Ovary (tissue), 10 donors: ENCODE measurements at places on chromosomes 5 and 9. TPM values are rescaled to one million over a fixed set of nuclear protein-coding genes. Genes with fewer than 3 reads are reported as not detected.

Gene SPATA9
- total RNA-seq: 0.60 TPM

DNA sequence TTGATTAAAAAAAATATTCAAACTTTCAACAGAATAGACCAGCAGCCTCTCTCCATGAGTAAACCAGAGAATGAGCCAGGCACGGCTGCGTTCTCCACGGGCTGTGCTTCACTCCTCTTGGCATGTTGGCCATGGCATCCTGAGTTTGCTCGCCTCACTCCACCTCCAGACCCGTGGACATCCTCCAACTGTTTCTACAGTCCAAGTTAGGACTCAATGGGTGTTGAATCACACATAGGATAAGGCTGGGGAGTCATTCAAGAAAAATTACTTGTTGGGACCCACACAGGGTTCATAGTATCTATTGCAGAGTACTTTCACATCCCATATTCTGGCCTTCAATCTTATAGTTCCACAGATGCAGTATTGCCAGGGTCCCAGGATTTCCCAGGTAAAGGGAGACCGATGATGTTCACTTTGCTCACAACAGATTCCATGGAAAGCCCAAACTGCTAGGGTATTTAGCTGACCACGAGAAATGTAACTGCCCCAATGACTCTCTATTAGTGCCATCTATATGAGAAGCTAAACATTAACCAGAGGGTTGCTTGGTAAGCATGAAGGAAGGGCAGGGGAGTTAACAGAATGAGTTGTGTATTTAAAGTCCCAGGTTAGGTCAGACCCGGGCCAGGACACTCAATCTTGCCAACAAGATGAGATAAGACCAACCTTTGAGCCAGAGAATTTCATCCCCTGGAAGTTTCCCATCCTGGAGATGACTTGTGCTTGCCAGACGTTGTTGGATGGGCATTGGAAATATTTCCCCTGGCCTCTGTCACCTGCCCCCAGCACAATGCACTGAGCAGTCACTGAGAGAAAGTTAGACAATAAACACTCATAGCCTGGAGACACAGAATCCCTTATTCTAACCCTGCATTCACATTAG, 19.7 kb upstream of the GDA start:
- H3K27me3 ChIP-seq: no peaks in the 10 kb centered on the region
- H3K27ac ChIP-seq: no peak overlapping the region
- H3K4me1 ChIP-seq: no peaks in the 10 kb centered on the region
- no peak for DNase-seq
- H3K36me3 ChIP-seq: no peaks in the 10 kb centered on the region
- H3K4me3 ChIP-seq: no peak overlapping the region

DNA sequence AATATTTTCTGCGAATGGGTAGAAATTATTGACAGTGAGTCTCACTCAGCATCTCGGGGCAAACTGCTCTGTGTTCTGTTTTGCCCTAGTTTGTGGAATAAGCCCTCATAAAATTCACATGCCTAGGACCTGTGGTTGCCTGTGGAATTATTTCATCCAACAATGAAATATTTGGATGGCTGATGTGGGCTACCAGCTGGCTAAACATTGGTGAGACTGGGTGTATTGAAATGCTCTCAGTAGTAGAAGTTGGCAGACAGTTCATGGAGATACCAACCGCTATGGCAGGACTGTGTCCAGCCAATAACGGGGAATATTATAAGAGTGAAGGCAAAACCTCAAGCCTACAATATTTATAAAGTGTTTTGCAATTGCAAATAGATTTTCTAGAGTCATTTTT, 344.1 kb upstream of the RPS23 start:
- no peak for DNase-seq
- no peaks in the 10 kb centered on the region for H3K36me3 ChIP-seq
- H3K4me1 ChIP-seq: no peaks in the 10 kb centered on the region
- no peaks in the 10 kb centered on the region for H3K27me3 ChIP-seq
- H3K27ac ChIP-seq: no peak overlapping the region

- no peaks in the 10 kb centered on the region for H3K36me3 ChIP-seq
- peaks cover 1% of the 10 kb centered on the region for H3K4me1 ChIP-seq
- no peaks in the 10 kb centered on the region for H3K27me3 ChIP-seq
- DNase-seq: no peak
- H3K4me3 ChIP-seq: no peak overlapping the region
- no peak overlapping the region for H3K27ac ChIP-seq
Observed at GRCh38 chr9:112817860-112818203, 67.3 kb downstream of the SNX30 start.

- H3K27me3 ChIP-seq: no peaks in the 10 kb centered on the region
Observed at GRCh38 chr9:21144603-21145002, 3.0 kb upstream of the IFNW1 start.
